Panc1 (cell line): ENCODE measurements at places on chromosomes 11 and 22.

DNA sequence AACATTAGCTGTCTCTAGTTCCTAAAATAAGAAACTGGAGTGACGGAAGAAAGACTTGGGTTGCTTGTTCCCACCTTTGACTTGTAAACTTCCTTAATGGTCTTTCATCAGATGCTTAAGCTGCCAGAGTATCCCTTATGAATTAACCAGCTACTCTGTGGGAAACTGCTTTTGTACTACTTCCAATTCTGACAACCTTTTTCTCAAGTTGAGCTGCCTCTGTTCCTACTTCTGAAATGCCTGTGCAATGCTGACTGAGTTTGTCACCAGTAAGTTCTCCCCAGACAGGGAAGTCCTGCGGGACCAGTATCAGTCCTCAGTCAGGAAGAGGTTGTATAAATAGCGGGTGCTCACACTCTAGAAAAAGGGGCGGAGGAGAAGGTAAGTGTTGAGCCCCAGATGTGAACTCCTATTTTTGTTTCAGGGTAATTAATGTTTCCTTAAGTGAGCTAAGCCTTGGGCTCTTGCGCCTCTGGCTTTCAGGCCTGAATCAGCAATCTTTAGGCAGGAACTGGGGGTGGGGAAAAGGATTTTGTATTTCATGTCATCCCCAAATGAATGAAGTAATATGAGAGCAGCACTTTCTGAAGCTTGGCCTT lies 67.2 kb downstream of the CECR2 start:
- DNase-seq = no peak

- DNase-seq = no peak
Observed at GRCh38 chr11:63745304-63746170, 23.0 kb downstream of the ZFTA start.

- no peak for DNase-seq
Observed at GRCh38 chr11:2002042-2002776, 4.6 kb upstream of the H19 start.

- no peak for DNase-seq
Observed at GRCh38 chr11:45260071-45260470, 26.1 kb downstream of the SYT13 start.

DNA sequence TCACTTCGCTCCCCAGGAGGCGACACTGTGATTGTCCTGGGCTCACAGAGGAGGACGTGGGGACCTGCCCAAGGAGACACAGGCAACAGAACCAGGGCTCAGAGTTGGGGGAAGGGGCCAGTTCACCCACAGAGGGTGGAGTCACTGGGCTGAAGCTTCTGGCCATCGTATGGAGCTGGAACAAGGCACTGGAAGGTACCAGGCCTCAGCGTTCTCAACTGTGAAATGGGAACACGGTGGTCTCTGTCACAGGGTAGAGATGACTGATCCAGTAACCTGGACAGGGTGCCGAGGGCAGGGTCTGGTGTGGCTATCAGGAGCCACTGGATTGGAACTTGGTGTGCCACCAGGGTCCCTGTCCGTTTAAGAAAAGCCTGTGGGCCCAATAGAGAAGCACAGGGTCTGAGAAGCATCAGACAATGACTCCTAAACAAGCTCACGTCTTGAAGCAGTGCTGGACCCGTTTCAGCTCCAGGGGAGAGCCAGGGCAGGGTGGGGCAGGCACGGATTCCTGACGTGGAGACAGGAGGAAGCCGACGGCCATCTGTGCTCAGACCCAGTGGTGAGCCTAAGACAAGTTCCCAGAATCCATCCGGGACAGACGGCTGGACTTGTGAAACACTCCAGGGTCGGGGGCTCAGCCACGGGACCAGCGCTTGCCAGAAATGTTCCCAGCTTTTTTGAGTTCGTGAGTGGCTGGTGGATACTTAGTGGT lies 25.0 kb upstream of the KCNQ1OT1 start:
- no peak for DNase-seq

DNA sequence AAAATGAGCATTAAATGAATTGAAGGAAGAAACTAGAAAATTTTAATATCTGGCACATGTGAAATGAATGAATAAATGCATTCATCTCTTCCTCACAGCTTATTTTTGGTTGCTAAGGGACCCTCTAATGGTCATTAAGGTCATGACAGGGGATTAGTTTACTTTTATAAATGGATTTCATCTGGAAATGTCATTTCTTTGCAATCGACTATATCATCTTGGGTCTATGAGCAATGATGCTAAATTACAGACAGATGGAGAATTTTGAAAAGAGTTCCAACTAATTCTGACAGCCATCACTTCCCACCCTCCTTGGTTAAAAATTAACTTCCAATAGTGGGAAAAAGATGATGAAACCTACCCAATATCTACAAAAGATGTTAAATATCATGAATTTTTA lies 98.0 kb downstream of the KIF18A start:
- DNase-seq = no peak

- DNase-seq = no peak
Observed at GRCh38 chr11:92681586-92681985, 287.9 kb upstream of the MTNR1B start.

- DNase-seq = no peak
Observed at GRCh38 chr11:101508370-101508769, 75.4 kb downstream of the TRPC6 start.

DNA sequence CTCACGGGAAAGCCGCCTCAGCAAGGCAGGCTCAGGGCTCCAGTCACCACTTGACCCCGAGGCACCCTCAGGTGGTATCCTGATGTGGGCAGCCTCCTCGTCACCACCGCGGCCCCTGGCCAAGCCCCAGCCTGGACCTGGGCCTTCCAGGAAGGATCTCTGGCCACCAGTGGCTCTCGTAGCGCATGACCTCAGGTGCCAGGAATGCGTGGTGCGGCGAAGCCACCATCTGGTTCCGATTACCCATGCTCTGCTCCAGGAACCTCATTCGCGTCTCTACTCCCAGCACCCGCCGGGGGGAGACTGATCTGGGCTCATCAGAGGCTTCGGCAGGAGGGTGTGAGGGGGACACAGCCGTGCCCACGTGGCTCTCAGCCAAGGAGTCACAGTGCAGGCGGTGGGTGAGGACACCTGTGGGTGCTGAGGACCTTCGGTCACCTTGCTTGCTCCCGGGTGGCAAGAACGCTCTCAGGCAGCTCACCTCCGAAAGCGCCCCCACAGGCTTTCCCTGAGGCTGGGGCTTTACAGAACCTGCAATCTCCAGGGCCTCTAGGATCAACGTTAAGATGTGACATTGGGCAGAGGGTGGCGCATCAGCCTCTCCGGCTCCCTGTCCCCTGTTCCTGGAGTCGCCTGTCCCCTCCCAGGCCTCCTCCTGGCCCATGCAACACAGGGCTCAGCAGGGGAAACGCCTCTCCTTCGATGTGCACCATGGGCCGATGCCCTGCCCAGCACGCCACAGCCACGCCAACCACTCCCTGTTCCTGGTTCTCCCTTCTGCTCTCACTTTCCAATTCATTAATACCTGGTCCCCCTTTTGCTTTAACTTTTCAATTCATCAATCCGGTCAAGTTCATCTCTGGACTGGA lies 39.0 kb downstream of the TBX1 start:
- DNase-seq = no peak
